NCI-H187 (cell line): ENCODE measurements at places on chromosomes 7 and 10.

GRCh38 chr10:63829573-63830149 is 308.5 kb downstream of the REEP3 start:
- no peak for DNase-seq

DNA sequence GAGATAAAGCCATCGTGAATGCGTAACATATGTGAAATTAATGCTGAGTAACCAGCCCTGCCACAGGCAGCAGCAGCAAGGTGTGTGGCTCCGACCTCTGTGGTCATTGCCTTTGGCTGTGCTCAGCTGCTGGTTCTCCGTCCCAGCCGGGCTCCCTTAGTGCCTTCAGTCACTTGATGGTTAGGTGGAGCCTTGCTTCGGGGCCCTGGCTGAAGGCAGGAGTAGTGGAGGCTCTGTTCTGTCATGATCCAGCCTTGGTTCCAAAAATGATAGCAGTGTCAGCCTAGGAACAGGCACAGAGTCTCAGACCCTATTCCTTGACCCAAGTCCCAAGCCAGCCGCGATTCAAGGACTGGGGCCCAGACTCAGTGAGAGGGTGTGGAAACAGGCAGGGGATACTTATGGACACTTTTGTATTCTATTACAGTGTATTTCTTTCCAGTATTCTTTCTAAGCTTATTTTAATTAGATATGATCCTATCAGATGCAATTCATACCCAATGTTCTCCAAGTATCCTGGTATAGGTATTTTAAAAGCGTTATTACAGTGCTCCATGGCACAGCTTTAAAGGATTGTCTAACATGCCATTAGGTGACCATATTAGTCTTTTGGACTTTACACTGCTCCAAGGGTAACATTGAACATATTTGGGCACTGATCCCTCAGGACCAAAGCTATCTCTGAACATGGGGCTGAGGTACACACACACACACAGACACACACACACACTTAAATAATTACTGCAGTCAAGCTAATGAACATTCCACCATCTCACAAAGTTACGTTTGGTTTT is 9.0 kb downstream of the SCART1 start:
- no peak for DNase-seq

GRCh38 chr10:36634916-36635315 is 490.5 kb upstream of the ANKRD30A start:
- no peak for DNase-seq

GRCh38 chr10:62498271-62498670 is 124.1 kb downstream of the ZNF365 start:
- DNase-seq, result no peak

DNA sequence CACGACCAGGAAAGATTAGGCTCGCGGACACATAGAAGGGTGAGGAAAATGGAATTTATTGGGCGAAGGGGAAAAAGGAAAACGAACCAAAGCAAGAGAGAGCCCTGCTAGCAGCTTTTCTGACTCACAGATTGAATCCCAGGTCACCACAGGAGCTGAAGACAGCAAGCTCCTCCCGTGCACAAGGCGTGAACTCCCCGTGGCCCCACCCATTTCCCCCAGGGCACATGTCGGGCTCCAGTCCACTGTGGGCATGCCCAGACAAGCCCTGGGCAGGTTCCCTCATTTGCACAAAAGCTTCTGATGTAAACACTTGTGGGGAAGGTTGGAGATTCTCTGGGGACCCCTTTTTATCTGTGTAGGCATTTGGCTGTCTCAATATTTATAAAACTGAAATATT is 582.4 kb downstream of the SUGCT start:
- DNase-seq, result no peak

DNA sequence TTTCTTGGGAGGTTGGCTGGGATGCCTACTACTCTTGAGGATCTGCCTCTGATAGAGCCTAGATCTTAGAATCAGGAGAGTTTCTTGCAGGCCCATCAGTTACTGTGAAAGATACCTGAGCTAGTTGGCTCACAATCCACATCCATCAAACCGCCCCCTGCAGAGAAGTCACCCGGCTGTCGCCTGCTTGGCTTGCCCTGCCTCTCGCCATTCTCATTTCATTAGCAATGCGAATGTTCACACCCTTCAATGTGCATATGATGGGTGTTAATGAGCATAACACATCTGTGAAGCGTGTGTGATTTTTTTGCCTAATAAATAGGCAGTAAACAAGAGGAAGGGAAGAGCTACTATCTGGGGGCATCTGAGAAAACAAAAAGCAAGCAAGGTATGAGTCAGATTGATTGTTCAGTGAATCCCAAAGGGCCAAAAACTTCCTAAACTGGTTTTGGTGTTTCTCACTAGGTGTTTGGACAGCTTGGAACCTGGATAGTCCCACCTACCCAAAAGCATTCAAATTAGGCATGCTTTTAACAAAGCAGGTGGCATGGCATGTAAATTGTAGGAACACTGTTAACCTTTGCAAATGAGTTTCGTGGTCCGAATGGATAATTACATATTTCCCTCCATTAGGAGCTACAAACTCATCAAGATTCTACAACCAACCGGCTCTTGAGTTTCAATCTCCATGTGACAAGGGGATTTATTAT is 272.3 kb upstream of the C7orf33 start:
- DNase-seq, result no peak

- no peak for DNase-seq
Measured at GRCh38 chr7:159057647-159058046, 87.0 kb downstream of the VIPR2 start.

DNA sequence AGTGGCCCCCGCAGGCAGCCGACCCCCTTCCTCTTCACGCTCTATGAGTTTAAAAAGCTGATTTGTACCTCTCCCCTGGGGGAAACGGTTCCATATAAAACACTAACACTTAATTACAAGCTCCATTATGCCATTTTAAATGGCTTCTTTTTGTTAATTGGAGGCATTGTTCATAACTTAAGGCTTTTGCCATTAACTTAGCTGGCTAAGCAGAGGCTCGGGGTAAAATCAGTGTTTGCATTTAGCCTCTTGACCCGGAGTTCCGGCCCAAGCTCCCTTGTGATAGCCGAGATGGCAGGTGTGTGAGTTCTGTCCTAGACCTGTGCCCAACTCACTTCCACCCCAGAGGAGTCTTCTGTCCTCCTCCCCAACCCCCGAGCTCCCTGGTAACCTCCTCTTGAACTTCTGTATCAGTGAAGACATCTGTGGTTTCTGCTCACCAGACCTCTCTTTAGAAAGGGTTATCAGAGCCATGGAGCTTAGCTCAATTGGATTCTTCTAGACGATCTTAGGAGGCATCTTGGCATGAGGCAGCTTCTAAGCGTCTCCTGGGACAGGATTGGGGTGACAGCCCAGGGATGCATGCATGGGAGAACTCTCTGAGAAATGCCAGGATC is 34.2 kb upstream of the SH2B2 start:
- DNase-seq, result no peak

GRCh38 chr7:137932881-137933269 is 69.0 kb downstream of the CREB3L2 start:
- DNase-seq, result no peak

- DNase-seq, result no peak
Measured at GRCh38 chr7:71616217-71616616, 484.3 kb downstream of the GALNT17 start.

DNA sequence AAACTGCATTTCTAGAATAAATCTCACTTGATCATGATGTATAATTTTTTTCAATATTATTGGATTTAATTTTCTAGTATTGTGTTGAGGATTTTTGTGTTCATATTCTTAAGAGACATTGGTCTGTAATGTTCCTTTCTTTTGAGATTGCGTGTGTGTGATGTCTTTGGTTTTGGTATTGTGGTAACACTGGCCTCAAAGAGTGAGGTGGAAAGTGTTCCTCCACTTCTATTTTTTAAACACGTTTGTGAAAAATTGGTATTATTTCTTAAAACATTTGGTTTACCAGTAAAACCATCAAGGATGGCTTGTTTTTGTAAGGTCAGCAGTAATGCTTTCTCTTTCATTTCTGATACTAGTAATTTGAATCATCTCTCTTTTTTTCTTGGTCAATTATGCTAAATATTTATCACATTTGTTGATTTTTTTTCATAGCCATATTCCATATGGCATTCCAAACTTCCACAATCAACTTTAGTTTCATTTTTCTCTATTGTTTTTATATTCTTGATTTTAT is 290.2 kb upstream of the CDC14C start:
- no peak for DNase-seq

DNA sequence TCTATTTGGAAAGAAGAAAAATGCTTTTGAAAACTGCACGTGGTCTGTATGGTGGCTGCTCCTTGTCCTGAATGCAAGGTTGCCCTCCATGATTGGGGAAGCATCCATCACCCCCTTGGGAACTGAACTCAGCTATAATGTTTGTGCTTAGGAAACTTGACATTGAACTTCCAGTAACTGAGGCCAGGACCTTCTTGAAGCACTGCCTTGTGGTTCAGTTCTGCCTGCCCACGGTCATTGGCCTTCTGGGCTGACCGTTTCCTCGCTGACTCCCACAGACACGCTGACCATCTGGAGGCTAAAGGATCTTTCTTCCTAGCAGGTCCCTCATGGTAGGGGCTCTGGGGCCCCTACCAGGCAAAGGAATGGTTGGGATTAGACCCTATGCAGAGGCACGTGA is 247.8 kb downstream of the CAMK1D start:
- no peak for DNase-seq

DNA sequence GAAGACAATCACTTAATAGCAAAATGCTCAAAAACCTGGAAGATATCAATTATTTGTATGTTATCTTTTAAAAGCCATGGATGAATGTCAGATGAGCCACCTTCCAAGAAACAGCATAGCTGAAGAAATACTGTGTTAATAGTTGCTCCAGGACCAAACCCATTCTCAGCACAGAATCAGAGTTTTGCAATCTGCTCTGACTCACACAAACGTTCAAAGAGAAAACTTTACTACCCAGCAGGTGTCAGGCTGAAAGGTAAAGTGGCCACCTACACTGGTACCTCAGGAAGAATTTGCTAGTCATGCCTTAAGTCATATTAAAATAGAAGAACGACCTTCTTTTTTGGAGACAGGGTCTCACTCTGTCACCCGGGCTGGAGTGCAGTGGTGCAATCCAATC is 526.5 kb downstream of the PARD3 start:
- no peak for DNase-seq
